ENCODE measurements at places on chromosomes 4 and X.

- DNase-seq, result no peak
Observed at GRCh38 chr4:42995343-42995944, 102.9 kb downstream of the GRXCR1 start.

GRCh38 chr4:30396772-30397475 lies 323.2 kb upstream of the PCDH7 start:
- no peak for DNase-seq

DNA sequence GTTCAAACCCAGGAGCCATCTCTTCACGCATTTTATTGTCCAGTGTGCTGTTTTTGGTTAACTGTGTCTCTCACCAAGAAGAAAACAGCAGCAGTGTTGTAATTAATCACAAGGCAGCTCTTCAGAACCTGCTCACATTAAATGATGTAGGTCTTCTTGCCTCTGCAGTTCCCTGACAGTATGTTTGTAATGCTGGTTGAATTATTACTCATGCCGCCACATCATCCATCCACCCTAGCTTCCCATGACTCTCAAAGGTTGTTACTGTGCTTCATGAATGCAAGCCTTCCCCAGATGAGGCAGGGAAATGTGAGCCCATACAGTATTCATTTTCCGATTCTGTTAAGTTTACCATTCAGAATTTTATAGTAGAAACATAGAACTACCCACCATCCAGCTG lies 17.4 kb downstream of the TLR10 start:
- no peak for DNase-seq

DNA sequence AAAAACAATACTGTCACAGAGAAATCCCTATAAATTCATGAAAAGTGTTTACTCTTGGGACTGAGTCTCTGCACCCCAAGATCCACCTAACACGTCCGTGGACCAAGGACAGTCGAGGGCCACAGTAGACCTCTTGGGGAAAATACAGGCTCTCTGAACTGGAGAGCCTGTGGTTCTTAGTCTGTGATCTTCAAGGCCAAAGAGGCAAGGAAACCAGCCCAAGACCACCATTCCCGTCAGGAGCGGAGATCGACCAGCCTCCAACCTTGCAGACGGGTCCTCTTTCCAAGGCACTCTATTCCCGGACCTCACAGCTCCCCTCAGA lies 1.6 kb upstream of the APBB2 start:
- DNase-seq, result no peak

DNA sequence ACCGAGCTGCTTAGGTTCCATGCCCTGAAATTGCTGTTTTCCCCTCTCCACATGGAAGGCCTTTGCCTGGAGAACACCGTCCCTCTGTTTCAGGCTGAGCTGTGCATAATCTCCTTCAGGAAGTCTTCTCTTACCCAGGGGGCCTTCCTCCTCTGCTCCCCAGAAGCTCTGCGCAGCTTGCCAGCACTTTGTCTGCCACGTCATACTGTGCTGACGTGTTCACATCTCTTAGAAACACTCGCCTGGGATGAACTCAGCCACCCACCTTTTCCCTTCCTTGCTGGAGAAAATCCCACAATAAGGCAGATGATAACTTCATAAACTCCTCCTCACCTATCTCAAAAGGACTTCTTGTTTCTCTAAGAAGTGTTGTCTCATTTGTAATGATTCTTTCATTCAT lies 110.7 kb downstream of the ARHGAP10 start:
- no peak for DNase-seq

GRCh38 chr4:127629371-127629770 lies 3.4 kb upstream of the INTU start:
- no peak for DNase-seq

- DNase-seq, result no peak
Observed at GRCh38 chr4:8637456-8637984, 45.0 kb downstream of the CPZ start.

DNA sequence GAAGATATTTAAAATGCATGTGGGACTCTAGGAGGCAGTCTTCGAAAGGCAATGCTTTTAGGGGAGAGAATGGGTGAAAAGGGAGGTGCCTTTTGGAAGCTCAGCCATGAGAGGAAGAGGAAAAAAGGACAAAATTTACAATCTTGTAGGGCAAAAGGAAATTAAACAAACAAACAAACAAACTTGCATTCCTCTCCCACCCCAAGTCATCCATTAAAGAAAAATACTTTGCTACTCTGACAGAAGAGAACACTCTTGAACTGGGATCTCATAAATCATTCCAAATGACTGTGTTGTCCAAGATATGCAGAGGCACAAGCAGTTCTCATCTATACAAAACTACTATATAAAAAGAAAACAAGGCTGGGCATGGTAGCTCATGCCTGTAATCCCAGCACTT lies 46.7 kb downstream of the HELQ start:
- DNase-seq, result no peak

GRCh38 chr4:149493492-149493891 lies 322.2 kb downstream of the IQCM start:
- no peak for DNase-seq

DNA sequence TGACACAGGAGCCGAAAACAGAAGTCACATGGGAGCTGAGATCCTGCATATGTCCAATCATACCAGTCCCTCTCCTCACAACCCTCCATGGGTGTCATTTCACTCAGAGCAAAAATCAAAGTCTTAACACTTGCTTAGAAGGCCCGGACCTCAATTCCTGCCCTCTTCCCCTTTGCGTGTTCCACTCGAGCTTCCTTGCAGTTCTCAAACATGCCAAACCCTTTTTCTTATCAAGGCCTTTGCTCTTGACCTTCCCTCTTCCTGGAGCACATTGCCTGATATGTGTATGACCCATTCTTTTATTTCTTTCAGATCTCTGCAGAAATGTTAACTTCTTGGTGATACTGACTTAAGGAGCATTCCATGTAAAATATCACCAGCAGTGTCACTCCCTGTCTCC lies 87.0 kb upstream of the USP38 start:
- no peak for DNase-seq

DNA sequence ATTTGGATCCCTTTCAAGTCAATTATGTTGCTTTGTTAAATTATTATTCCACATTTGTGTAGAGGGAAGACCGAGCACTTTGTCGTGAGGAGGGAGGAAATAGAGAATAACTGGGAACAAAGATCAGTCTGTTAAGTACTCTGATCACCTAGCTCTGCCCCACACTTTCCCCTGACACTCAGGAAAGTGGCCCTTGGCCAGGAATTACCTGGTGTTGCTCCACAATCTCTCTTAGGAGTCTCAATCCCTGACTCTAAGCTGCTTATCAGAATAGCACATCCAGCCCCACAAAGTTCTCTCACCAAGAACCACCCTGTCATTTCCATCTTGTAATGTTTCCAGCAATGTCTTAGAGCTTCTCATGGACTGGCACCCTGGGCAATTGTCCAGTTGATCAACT lies 83.8 kb upstream of the BMPR1B start:
- no peak for DNase-seq

DNA sequence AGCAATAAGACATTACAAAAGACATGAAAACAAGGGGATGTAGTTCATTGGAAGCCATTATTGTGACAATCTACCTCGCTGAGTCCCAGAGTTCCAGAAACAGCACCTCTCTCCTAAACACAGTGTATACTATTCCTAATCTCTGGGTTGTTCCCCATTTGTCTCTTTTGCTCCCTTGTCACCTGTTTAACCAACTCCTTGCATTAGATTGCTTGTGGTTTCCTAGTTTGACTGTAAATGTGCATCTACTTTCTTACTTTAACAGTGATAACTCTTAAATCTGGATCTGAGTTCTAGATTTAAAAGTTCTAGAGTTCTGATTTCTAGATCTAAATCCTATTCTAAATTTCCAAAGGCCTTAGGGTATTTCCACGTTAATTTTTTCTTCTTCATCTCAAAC lies 71.6 kb upstream of the TET2 start:
- no peak for DNase-seq

- DNase-seq, result no peak
Observed at GRCh38 chr4:67546004-67546356, 677 bp upstream of the CENPC start.

DNA sequence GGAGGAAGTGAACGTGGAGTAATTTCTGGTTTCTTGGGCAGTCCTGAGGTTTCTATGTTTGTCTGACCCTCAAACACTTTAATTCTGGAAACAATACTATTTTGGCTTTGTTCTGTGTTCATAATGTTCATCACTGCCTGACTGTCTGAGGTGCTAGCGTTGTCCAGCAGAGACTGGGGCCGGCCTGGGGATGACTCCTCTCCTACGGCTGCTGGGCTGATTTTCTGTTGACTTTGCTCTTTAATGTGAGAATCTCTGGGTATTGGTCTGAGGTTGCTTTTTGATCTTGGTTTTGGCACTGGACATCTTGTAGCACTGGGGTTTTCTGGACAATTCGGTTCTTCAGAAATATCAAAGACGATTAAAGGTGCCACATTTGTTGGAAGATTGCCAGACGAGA lies 75.8 kb downstream of the RPS3A start:
- no peak for DNase-seq

DNA sequence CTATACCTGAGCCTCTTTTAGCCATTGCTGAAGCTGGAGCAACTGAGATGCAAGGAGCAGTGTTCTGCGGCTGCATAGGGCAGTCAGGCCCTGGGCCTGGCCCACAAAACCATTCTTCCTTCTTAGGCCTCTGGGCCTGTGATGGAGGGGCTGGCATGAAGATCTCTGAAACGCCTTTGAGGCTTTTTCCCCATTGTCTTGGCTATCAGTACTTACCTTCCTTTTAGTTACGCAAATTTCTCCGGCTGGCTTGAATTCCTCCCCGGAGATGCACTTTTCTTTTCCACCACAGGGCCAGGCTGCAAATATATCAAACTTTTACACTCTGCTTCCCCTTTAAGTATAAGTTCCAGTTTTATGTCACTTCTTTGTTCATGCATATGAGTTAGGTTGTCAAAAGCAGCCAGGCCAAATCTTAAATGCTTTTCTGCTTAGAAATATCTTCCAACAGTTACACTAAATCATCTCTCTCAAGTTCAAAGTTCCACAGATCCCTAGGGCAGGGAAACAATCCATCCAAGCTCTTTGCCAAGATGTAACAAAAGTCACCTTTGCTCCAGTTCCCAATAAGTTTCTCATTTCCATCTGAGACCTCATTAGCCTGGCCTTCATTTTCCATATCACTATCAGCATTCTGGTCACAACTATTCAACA lies 194.4 kb upstream of the PCDH7 start:
- DNase-seq, result no peak

DNA sequence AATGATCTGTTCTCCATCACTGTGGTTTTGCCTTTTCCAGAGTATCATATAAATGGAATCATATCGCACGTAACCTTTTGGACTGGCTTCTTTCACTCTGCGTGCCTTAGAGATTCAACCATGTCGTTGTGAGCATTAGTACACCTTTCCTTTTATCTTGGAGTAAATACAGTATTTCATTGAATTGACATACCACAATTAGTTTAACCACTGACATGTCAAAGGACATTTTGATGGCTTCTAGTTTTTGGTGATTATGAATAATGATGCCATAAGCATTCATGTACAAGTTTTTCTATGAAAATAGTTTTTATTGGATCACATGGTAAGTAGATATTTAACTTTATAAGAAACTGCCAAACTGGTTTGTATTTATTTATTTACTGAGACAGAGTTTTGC lies 35.2 kb downstream of the DDX3X start:
- no peak for DNase-seq

GRCh38 chrX:20089845-20090244 lies 26.9 kb downstream of the MAP7D2 start:
- no peak for DNase-seq

DNA sequence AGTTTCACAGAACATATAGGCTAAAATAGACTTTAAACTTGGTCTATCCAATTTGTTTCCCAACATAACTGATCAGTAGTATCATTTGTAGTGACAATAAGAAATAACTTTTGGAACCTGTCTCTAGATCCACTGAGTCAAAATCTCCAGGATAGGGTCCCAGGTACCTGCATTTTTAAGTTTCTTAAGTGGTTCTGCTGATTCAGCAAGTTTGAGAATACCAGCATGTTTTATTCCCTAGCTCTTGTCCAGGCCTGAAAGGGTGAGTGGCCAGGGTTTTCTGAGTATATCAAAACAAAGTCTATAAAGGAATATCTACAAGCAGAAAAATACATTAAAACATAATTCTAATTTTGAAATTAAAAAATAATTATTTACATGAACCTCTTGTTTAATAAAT lies 573.1 kb upstream of the POU3F4 start:
- no peak for DNase-seq

DNA sequence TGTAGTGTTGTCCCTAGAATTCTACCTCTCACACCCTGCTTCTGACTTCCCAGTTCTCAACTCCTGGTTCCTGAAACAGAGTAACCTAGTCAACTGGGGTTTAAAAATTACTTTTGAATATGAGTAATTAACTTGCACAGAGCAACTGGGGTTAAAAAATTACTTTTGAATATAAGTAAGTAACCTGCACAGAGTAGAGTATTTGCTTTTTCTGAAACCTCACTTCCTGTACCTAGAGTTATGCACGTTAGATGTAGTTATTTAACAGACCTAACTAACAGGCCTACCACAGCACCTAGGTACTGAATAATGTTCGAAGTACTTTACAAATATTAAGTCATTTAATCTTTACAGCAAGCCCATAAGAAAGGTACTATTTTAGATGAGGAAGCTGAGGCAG lies 32.9 kb downstream of the SLC39A8 start:
- DNase-seq, result no peak

GRCh38 chr4:183297675-183298074 lies 22.4 kb downstream of the CLDN22 start:
- no peak for DNase-seq

- DNase-seq, result no peak
Observed at GRCh38 chrX:4787971-4788370, 1074.5 kb upstream of the PRKX start.

DNA sequence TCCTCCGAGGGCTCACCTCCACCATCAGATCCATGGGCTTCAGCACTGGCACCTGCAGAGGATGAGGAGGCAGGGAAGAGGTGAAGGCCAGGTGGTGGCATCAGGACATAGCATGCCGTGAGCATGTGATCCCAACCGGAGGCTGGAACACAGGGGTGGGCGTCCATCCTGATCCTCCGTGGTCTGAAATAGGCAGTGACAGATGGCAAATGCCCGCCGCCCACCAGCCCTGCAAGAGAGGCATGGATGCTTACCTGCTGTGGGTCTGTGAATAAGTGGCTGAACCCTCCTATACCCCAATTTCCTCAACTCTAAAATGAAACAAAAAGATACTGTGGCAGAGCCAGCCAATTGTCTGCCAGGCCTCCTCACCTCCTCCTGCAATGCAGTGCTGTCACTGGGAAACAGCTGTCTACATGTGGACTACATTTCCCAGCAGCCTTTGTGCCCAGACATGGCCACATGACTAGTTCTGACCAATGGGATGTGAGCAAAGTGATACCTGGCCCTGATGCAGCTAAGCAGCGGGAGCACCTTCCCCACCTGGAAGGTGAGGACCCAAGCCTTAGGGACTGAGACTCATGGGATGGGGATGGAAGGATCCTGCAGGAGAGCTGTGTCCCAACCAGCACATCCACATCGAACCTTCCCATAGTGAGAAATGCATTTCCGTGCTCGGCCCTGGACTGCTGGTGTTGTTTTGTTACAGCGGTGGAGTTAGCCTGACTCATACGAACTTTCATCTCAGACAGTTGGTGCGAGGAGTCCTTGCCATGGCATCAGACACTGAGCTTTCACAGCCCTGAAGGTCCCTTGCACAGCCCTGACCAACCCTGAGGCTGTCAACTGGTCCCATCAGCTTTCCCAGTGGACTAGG lies 99.5 kb downstream of the PPP2R2C start:
- DNase-seq, result no peak
